ENCODE measurements at places on chromosomes 4 and X.

GRCh38 chrX:84453351-84454246 lies 48.7 kb downstream of the HDX start:
- DNase-seq, result no peak

DNA sequence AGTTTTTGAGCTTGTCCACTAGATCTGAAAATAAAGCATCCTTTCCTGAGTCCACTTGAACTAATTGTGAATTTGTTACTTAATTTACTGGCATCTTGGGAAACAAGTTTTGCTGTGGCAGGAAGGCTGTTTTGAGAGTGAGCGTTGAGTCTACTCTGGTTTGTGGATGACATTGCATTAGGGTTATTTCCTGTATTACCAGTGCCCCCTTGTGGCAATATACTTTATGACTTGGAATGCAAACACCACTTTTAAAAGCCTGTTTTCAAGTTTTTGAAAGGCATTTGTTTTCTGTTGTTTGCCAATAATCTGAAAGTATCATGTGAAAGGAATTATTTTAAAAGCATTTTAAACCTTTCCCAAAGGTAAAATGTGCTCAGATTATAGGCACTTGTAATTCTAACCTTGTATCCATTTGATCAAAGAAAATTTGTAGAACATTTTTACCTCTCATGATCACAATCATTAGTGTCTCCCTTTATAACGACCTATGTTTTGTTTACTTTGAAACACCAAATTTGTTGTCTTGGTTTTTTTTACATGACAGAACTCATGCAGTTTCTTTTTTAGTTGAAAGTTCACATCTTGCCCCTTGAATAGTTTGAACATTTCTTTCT lies 18.0 kb upstream of the CYP2U1 start:
- no peak for DNase-seq

DNA sequence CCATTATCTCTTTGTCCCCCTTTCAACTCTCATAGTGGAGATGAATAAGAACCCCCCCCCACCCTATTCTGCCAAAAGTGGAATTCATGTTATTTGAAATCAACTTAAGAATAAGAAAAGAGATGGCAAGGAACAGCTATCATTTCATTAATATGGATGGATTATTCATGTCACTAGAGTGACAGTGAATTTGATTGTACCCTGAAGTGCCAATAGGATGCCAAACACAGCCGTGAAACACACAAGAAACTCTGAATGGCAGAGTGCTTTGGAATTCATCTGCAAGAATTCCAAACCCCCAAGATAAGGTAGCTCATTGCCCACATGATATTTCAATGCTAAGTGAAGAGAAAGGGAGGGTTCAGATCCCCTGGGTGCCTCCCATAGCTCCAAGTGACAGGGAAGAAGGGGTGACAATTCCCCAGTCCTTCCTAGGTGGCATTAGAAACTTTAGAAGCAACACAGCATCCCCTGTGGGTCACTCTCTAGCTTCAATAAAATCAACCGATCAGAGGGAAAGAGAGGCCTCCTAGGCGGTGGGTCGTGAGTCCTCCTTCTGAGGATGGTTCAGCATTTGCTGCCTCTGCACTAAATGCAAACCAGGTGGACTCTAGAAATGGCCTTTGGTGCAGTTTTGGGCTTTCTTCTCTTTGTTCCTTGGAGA lies 84.3 kb downstream of the MGST2 start:
- DNase-seq, result no peak

DNA sequence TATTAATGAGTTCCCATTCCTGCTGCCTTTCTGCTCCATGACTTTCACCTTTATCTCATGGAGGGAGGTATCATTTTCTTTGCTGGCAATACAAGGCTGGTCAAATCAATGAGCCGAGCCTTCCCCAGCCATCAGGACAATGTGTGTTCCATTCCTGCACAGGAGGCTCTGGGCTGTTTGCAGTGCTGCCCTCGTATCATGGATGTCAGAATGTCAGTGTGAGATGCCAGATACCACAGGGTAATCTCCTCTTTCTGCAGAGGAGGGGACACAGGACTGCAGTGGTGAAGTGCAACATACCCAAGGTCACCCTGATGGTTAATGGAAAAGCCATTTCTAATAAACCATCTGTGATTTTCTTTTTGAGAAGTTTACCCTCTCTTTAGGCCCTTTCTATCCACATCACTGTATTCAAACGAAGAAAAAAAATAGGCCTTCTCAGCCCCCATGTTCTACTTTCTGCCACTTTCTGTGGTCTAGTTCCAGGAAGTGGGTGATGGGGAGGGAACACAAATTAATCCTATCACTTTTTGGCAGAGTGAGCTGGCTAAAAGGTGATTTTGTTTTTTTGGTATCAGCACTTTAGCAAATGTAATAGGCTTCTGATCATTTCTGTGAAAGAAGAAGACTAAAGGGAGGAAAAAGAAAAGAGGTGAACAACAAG lies 490.2 kb upstream of the BOD1L1 start:
- DNase-seq, result no peak

DNA sequence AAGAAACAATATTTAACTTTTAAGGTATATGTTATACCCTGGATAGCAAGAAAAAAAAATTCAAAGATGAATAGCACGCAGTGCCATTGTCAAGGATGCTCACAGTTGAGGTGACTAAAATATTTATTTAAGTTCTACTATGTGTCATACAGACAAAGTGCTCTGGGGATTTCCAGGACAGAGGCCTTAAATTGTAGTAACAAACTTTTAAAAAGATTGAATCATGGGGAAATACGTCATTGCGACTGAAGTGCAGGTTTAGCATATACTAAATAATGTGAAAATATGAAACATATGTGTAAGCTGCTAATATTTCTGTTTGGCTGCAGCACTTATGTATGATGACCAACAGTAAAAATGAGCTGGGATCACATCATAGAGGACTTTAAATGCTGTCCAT lies 748.0 kb upstream of the PCDH7 start:
- no peak for DNase-seq

GRCh38 chrX:39212456-39212855 lies 411.2 kb downstream of the MID1IP1 start:
- no peak for DNase-seq

DNA sequence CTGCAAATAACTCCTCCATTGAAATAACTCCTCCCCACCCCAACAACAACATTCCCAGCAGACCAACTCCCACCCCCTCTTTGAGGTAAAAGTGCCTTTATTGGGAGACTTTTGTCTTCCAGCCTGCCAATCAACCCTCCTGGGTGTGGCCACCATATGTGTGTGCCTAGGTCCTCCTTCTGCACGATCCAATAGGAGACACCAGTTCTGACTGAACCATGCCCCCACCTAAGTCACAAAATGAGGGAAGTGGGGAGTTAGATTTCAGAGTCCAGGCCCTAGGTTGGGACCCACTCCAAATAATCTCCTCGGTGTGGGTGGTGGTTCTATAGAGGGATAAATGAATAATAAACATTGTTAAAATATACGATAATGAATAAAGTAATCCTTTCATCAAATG lies 3.0 kb downstream of the PLP2 start:
- DNase-seq, result no peak

- DNase-seq, result no peak
Measured at GRCh38 chrX:54482839-54483593, 13.0 kb downstream of the FGD1 start.

DNA sequence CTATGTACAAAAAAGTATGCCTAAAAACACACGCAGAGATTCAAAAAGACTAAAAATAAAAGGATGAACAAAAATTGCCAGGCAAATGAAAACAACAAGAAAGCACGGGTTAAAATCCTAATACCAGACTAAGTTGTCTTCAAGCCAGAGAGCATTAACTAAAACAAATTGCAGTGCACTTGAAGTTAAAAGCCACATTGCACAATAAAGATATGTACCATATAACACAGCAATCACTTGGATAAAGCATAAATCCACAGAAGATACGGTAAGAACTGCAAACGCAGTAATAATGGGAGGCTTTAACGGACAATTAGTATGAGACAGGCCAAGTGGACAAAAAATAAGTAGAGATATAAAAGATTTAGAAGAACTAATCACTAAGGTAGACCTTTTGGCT lies 14.9 kb downstream of the CCDC158 start:
- DNase-seq, result no peak

- no peak for DNase-seq
Measured at GRCh38 chr4:108109997-108110416, 58.7 kb downstream of the LEF1 start.

DNA sequence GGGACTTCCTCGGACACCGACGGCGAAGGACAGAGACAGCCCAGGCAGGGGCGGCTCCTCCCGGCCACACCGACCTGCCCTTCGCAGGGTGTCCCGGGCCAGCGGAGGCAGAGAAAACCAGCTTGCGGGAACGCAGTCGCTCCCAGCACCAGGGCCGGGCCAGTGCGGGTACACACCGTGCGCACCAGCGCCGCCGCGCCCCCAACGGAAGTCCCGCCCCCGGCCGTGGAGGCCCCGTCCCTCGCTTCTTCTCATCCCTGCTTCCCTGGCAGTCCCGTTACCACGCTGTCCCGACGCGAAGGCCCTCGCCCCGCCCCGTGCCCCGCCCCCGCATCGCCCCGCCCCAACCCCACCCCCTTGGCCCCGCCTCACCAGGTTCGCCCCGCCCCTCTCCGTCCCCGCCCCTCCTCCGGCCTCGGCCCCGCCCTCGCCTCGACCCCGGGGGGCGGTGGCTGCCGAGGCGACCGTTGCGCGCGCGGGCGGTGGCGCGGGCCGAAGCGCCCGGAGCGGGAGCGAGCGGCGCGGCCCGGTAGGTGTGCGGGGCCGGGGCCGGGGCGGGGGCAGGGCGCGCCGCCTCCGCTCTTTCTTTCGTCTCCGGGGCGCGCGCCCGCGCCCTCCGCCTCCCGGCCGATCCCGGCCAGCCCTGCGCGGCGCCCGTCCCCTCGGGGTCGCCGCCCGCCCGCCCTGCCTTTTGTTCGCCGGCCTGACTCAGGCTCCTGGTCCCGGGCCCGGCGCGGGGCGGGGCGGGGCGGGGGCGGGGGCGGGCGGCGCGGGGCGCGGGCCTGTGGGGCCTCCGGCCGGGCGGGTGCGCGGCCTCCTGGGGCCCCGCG lies at the start of gene RGS12:
Gene RGS12, plus strand, starts transcription at position 451 of the 830 bp plus-strand sequence. CDS start 23,150 bp downstream, outside the sequence.
- peak; percentile 93 for DNase-seq

Data from posterior cingulate gyrus (tissue), 11 donors.